ENCODE measurements at places on chromosomes 6 and 20.

GRCh38 chr6:133300896-133301295, 59.7 kb downstream of the EYA4 start:
- no peak for DNase-seq

DNA sequence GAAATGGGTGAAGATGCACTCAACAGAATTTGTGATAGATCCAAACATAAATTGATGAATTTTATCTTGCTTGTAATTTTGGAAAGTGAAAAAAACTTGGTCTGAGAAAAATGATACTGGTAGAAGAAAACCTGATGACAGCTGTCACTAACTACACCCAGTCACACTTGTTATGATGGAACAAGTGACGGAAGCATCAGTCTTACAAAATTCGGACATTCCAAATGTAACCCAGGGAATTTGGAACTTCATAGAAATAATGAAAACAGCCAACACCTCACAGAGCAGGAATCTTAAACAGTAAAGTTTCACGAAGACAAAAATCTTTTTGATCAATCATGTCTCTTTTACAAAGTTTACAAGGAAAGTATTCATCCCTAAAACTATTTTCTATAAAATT, 123.9 kb downstream of the RIN2 start:
- DNase-seq, result no peak

DNA sequence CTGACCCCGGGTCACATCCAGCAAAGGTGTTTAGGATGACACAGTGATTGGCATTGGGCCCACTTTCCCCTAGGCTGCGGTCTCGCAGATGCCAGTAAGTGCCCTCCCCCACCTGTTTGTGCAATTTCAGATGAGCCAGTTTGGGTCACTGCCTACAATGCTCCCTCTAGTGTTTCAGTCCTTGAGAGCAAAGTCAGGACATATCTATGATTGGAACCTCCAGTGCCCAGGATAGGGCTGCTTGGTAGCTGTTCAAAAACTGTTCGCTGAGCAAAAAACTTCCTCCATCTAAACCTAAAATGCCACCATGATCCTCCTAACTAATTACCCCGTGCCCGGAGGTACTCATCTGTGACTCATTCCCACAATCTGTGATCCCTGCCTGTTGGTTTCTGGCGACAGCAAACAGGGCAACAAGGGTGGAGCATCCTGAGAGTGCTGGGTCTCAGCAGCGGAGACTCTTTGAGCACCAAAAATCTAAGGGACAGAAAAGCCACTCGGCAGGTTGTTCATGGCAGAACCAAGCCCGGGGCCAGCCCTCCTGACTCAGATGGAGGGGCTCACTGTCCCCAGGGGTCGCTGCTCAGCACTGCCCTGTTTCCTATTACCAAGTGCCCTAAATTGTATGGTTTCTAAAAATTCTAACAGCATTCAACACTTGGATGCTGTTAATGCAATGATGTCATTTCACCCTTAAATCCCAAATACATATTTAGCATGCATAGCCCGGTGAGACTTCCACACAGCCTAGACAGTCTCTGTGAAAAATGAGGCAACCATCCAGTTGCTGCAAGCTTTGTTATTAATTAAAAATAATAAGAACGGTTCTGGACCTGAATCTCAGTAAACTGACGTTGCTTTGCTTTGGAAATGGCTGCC, 5.0 kb downstream of the VSX1 start:
- DNase-seq, result peak; percentile 43

DNA sequence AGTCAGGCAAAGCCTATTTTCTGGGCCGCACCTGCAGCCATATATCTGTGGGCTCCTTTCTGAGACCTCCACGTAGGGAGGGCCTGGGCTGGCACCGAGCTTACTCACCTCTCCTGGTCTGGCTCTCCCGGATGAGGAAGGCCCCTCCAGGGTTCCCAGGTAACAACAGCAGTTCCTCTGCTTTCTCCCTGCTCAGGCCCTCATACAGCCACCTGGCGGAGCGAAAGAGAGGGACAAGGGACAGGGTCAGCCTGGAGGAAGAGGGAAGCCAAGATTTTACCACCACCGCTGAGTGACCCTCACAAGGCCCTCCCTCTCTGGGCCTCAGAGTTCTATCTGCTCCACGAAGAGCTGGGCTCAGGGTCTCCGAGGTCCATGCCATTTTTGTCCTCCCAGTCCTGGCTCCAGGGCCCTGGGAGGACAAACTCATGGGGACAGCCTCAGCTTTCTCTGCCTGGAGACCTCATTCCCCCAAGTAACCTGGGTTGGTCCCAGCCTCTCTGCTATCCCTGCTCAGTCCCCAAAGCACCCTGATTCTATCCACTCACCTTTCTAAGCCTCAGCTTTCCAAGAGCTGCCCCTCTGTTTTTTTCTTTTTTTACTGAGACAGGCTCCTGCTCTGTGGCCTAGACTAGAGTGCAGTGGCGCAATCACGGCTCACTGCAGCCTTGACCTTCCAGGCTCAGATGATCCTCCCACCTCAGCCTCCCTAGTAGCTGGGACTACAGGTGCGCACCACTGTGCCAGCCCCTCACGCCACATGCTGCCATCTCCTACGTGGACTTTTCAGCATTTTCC, 13.3 kb downstream of the SLA2 start:
- peak; percentile 56 for DNase-seq

GRCh38 chr6:13558718-13559117, 15.7 kb upstream of the SIRT5 start:
- DNase-seq, result no peak

DNA sequence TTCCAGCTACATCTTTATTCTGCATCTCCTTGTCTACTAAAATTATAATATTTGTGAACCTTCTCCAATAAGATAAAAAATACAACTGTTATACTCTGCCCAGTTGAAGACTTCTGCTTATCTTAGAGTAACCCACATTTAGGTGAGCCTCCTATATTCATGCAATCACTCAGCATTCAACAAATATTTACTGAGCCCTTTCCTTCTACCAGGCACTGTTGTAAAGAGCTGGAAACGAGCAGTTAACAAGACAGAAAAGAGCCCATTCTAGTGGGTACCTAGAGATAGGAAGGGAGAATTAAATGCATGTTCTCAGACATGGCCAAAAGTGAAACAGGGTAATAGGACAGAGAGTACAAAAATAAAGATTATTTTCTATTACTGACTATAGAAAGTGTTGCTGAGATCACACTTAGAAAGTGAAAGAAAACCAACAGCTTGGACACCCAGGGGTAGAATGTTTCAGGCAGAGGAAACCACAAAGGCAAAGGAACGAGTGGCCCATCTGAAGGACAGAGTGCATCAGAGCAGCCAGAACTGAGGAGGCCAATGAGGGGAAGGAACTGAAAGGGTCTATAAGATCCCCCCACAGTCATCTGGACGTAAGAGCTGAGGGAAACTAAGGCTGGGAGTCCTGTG, 50.8 kb upstream of the SMLR1 start:
- DNase-seq, result no peak

DNA sequence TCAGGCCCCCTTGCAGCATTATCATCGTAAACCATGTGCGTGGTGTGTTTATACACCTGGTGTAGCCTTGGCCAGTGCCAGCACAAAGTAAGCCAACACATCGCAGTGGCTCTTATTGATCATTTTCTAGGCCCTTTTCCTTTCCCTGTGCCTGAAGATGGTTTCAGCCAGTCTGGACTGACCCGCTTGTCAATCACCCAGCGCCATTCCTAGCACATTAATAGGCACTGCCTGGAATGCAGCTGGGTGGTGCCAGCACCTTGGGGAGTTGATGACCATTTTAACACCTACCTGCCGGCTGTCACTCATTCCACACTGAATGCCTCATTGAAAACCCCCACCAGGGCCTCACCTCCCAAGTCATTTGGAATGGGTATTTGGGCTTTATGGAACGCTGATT, 4.9 kb upstream of the UQCC2 start:
- DNase-seq, result no peak

GRCh38 chr6:150702675-150703074, 103.0 kb downstream of the PLEKHG1 start:
- DNase-seq, result no peak

- no peak for DNase-seq
Measured at GRCh38 chr20:20017844-20018185, 653 bp downstream of the NAA20 start.

DNA sequence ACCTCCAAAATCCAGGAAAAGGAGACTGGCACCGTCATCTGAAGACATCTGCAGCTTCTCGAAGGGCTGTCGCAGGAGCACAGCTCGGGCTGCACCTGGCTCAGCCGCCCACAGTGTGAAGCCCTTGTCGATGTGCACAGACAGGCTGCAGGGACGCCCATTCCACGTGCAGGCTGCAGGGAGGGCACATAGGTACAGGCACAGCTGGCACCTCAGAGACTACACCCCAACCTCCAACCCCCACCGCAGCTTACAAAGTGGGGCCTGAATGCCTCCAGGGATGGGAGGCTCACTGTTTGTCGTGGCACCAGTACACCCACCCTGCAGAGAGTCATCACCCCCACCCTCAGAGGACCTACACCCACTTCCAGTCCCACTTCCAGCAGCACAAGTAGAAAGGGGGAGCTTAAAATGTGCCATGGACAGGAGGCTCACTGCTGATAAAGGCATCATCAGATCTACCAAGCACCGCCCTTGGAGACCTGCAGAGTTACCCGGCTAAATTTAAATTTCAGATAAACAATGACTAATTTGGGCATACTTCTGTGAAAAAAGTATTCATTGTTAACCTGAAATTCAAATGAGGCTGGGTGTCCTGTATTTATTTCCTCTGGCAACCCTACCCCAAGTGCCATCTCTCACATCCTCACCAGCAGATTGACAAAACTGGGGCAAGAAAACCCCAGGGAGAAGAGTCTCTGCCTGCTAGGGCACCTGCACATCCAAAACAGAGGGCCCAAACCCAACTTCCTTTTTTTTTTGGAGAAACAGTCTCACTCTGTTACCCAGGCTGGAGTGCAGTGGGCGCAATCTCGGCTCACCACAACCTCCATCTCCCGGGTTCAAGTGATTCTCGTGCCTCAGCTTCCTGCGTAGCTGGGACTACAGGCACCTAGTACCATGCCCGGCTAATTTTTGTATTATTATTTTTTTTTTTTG, 7.7 kb upstream of the CDK5RAP1 start:
- DNase-seq, result no peak

- DNase-seq, result no peak
Measured at GRCh38 chr20:32110173-32110704, 725 bp downstream of the TM9SF4 start.

DNA sequence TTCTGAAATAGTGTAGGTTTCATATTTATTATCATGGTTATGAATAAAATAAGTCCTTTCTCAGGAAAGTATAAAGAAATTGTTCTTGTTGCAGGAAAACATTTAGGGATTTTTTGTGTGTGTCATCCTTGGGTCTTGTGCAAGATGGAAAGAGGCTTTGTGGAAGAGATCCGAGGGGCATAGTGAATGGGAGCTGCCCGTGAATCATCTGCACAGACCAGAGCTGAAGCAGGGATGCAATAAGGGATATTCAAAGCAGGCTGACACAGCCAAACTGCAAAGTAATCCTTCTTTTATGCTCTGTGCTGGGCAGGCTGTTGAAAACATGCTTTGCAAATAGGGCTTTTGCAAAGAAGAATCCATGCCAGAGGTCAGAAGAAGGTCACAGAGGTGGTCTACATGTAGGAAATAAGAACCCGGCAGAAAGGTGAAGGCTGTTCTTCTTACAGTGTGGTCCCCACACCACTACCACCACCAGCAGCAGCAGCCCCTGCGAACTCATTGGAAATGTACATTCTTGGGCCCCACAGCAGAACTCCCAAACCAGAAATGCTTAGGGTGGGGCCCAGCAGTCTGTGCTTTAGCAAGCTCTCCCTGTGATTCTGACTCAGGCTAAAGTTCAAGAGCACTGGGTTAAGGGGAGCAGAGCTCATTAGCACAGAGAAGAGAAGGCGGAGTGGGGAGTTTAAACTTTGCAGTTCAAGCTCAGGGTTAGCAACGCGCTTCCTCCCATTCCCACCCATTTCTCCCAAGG, 237.6 kb downstream of the QKI start:
- no peak for DNase-seq

GRCh38 chr6:75437421-75437891, 56.1 kb downstream of the FILIP1 start:
- DNase-seq, result no peak

DNA sequence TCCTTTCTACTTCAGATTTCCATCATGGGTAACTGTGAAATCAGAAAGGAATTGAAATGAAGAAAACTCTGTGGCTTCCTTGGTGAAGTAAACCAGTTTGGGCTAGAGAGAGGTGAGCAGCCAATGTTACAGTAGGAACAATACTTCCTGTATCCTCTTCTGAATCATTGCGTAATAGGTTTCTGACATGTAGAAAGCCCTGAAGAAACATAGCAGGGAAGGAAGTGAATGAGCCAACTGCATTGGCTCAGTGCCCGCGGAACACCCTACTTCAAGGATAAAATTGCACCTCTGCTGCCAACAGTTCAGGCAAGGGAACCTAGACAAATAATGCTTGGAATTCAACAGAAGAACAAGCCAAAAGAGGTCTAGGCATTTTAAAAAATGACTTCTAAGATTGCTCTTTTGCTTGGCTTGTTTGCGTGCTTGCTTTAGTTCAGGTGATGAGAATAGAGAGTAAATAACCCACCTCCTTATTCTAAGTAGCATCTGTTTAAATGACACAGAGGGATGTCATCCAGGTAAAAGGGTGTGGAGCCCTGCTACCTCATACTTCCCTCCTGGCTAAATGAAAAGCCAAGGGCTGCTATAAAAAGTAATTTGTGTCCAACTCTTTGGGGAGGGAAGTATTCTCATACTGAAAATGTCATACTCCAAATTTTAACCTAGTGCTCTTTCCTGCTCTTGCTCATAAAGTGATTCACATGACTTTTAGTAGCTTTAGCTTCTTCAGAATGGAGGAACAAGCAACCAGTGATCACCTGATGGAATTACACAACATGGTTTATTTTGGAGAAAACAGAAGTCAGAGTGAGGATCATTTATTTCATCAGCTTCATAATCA, 30.0 kb upstream of the AKIRIN2 start:
- DNase-seq, result peak; percentile 55

GRCh38 chr6:161743509-161744178, 469.8 kb upstream of the AGPAT4 start:
- no peak for DNase-seq

GRCh38 chr6:52731719-52732118, 31.6 kb downstream of the GSTA2 start:
- DNase-seq, result no peak

GRCh38 chr20:43393052-43393451, 64.6 kb upstream of the SRSF6 start:
- DNase-seq, result no peak

DNA sequence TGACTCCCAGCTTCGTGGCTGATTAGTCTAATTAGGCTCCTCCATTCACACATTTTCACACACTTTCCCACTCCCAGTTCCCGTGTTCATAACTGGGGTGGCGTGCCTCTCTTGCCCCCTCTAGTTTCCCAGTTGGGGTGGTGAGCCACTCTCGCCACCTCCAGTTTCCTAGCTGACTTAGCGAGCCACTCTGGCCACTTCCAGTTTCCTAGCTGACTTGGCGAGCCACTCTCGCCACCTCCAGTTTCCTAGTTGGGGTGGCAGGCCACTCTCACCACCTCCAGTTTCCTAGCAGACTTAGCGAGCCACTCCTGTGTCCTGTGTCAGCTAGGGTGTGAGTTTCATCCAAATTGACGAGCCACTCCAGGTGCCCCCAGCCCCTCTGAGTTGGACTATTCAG, 7.4 kb upstream of the GMPR start:
- no peak for DNase-seq

DNA sequence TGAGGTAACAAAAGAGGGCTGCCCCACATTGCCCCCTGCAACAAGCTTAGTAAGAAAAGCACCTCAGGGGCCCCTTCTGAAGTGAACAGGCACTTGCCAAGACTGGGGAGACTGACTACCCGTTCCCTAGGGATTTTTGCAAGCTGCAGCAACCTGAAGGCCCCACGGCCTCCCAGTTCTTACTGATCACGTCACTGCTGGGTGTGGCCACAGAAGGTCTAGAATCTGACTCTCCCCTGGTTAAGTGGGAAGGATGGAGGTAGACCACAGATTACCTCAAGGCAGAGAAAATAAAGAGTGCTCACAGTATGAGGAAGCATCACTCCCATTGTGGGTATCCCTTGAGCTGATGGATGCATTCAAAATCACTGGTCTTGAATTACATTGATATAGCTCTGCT, 201.5 kb upstream of the KCNQ5 start:
- no peak for DNase-seq

Measured in iPS-NIHi11 (cell line).